ENCODE measurements at places on chromosomes 7 and 10.
A peak's percentile ranks its signal among the peaks of the same experiment; 100 is the strongest.

DNA sequence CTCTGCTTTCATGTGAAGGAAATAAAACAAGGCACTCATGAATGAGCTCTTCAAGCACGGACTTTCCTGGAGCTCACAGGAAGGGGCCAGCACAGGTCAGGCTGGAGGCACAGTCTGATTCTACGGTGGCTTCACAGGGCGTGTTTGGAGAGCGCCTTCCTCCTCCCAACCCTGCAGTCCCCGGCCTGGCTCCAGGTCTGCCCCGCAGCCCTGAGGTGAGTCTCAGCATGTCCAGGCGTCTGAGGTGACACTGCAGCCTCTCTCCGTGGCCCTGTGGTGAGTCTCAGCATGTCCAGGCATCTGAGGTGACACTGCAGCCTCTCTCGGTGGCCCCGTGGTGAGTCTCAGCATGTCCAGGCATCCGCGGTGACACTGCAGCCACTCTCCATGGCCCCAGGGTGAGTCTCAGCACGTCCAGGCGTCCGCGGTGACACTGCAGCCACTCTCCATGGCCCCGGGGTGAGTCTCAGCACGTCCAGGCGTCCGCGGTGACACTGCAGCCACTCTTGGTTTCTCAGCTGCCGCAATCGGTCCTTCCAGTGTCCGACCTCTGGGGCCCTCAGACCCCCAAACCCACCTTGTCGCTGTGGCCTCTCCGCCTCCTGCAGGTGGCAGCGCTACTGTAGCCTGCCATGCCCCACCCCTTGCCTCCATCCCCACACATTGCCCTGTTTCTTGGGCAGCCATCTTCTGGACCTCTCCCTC, 381.7 kb downstream of the DNAJB6 start:
- DNase-seq: no peak

DNA sequence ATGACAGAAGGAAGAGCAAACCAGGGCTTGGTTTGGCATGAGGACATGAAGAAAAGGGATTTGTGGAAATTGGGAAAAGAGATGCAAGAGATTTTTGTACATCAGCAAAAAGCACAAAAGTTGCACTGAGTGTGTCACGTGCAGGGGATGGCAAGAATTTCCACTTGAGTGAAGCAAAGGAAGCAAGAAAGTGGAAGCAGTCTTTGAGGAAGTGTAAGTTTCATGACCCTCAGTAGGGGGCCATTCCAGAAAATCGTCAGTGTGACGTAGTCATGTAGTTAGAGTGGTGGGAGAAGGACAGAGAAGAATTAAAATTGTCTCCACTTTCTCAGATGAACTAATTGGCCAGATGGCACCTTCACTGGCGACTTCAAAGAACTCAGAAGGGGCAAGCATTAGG, 123.3 kb upstream of the FZD1 start:
- no peak for DNase-seq

DNA sequence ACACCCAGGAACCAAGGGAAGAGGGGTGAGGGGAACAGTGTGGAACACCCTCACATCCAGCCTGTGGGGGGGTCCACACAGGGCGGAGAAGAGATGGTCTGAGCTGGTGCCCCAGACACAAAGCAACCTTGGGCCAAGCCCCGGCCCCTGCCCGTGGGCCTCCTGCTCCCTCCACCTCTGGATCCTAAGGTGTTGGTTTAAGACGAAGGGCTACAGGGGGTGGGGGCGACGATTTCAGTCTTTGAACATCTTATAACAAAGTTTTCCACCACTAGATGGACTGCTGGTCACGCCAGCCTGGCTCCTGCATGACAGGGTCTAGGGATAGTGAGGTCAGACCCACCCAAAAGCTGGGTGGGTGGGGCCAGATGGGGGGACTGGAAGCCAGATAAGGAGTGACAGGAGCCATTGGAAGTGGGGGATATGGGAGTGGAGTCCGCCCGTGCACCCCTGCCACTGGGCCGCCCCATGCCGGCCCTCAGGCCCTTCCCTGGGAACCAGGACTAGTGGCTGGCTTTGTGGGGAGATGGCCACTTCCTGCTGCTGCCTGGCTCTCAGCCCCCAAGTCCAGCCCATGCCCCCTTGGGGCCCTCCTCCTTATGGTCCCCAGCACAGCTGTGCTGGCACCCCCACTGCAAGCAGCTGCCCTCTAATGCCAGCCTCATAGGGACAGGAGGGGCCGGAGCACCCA, 98.4 kb downstream of the RGS10 start:
- no peak for DNase-seq

- DNase-seq: no peak
These were observed 242.7 kb upstream of the SEMA3C start for GRCh38 chr7:81161451-81162075.

DNA sequence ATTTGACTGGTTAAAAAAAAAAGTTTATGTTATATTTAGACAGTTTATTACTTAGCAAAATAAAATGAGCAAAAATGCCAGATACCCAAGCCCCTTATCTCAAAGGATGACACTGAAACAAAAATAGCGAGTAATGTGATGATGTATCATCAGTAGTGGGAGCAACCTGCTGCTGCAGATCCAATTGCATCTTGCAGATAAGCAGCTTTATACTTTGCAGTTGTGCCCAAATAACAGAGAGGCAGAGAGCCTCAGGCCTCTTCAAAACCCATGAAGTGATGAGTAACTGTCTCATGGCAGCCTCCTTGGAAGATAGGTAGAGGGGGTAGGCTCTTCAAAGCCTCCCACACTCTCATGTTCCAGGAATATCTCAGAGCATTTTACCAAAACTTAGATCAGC, 468.2 kb upstream of the LRRTM3 start:
- DNase-seq: no peak

DNA sequence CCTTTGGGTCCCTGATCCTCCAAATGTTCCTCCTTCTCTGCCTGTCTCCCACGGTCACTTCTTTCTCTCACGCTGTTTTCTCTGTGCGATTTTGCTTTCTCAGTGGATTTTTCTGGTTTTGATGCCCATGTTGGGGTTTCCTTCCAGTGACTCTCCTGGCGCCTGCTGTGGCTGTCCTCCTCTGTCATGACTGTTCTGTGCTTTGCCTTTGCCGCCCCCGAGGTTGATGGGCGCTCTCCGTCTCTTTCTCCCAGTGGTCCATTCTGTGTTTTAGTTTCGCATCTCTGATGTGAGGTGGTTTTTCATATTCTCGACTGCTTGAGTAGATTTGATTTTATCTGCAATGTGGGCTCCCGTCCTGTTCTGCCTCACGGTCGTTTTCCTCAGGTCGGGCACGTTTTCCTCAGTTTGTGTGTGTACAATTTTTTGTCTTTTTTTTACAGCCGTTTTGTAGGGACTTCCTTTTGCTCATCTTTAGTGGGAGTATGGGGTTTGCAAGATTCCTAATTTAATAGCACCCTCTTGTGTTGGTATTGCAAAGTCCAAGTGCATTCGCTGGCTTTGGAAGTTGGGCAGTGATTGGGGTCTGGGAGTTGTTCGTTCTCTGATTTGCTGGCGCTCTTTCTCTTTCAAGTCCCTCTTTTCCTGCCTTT, 100.0 kb downstream of the INPP5A start:
- peak; percentile 73 for DNase-seq

- DNase-seq: no peak
These were observed 56.4 kb downstream of the CDHR3 start for GRCh38 chr7:106019470-106019820.

GRCh38 chr7:133945497-133945896, 181.6 kb upstream of the LRGUK start:
- DNase-seq: no peak

GRCh38 chr10:58070956-58071355, 196.7 kb downstream of the IPMK start:
- no peak for DNase-seq

GRCh38 chr7:155183655-155184054, 113.5 kb downstream of the HTR5A start:
- no peak for DNase-seq

GRCh38 chr10:43427166-43427825, 9.6 kb upstream of the ZNF487 start:
- no peak for DNase-seq
